NB4 (cell line): ENCODE measurements at places on chromosomes 2 and 18.

GRCh38 chr2:19538411-19538963, 180.1 kb upstream of the OSR1 start:
- peak; percentile 64 for DNase-seq

GRCh38 chr2:167258712-167259111, 370.4 kb downstream of the XIRP2 start:
- no peak for DNase-seq

GRCh38 chr2:29544917-29545316, 376.5 kb downstream of the ALK start:
- no peak for DNase-seq

DNA sequence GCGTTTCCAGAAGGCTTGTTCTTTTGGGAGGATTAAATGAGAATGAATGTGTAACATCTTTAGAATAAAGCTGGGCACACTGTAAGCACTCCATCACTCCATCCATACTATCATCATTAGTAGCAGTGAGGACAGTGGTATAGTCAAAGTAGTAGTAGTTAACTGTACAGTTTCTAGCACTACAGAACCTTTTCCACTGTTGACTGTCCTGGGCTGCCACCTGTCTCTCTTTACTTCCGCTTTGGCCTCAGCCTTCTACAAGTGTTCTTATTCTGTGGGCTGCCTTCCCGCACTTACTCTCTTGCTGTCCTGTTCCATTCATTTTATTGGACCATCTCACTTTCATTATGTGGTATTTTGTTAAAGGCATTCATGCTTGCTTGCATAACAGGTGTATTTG, 3.3 kb downstream of the SLC9A2 start:
- no peak for DNase-seq

GRCh38 chr18:76886112-76886511, 63.8 kb downstream of the ZNF236 start:
- no peak for DNase-seq

GRCh38 chr2:65350651-65351056, 81.7 kb downstream of the SPRED2 start:
- DNase-seq: peak; percentile 41

GRCh38 chr2:143142598-143142997, 13.4 kb downstream of the ARHGAP15 start:
- peak; percentile 62 for DNase-seq

DNA sequence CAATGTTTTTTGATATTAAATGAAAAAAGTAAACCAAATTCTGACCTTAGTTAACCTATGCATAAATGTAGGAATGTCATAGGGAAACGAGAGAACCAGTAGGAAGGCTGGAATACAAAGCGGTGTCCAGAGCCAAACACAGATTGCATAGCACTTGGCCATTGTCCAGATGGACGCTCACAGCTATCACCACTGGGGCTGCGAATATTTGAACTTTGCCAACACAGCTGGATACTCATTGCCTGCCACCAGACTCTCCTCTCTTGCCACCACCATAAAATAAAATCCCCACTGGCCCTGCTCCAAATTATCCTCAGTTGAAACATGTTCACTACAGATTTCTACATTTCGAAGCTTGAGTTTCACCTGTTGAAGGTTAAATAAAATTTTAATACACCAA, 159.3 kb upstream of the GULP1 start:
- no peak for DNase-seq

DNA sequence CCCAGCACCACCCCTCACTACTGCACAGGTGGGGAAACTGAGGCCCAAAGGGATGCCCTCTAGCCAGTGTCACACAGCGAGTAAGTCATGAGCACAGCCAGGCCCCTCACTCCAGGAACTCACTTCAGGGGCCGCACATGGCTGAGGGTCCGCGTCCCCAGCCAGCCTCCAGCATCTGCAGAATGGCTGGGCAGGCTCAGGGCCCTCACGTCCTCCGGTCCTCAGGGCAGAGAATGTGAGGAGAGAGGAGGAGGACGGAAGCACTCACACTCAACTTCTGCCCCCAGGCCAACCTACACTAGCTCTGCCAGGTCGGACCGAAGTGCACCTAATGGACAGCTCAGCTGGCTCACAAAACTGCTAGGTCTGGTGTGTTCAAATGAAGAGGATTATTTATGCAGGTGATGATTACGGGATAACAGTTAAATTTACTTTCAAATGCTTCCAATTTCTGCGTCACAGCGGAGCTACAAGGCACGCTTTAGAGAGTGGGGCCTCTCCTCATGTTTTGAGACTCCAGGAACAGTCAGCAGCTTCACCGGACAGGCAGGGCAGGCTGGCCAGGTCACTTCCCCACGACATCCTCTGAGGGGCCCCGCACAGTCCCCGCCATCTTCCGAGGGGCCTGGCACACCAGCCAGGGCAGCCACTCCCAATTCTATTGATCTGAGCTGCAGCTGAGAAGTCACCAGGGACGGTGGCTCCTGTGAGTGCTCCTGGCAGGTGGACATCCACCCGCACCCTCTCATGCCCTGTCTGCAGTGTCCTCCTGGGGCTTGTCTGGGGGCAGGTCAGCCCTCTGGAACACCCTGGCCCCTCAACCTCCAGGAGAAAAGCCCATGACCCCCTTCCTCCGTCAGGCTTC, 26.5 kb downstream of the KIF1A start:
- DNase-seq: no peak

GRCh38 chr2:215970425-215970824, 42.9 kb downstream of the MREG start:
- DNase-seq: no peak

DNA sequence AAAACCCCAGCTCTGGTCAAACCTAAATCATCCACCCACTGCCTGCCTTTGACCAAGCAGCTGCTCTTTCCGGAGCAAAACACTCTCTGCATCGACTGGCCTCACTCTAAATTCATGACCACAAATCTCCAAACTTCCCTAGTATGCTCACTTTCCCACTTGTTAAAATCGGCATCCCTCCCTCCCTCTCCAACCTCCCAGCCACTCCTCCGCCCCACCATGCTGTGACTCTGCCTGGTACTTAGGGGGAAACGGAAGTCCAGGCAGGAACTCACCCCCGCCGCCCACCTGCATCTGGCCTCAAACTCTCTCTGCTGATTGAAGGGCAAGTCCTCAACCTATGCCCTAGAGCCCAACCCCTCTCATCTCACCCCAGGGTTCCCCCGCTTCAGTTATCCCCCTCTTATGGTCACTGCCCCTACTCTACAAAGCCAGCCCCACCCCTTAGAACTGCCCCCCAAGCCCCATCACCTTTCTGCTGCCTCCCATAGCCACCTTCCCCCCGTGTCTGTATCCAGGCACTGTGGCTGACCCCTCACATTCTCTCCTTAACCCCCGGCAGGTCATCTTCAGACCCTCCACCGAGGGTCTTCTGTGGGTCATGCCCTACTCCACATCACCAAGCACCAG, 3.8 kb upstream of the ADRA2B start:
- peak; percentile 72 for DNase-seq

DNA sequence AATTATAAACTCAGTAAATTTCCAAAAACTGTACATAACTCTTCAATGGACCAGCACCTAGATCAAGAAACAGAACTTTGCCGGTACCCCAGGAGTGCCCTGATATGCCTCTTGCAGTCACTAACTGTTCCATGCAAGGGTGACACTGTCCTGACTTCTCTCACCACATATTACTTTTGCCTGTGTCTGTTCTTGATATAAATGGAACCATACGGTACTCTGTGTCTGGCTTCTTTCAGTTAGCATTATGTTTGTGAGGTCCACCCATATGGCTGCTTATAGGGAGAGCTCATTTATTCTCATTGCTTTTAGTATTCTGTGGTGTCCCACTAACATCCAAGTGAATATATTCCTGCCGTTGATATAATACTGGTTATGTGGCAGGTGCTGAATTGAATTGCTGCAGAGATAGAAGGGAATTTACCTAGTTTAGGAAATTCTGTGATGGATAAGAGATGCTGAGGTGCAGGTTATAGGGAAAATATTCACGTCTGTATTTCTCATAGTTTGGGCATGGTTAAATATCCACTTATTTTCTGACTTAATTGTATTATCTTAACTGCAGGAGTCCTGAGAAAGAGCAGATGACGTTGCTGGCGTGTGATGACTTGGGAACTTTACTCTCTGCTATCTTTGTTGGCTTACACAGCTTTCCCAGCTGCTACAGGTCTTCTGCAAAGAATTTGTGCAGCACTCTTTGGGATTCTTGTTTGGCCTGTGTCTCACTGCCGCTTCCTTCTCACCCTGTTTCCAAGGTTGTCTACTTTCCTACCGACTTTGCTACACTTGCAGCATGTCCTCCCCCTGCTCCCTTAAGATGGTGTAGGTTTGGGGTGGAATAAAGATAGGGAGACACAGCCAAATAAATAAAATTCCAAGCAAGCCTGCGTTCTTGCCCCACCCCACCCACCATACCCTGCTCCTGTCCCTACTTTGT, 107.9 kb downstream of the MAP4K4 start:
- DNase-seq: no peak

DNA sequence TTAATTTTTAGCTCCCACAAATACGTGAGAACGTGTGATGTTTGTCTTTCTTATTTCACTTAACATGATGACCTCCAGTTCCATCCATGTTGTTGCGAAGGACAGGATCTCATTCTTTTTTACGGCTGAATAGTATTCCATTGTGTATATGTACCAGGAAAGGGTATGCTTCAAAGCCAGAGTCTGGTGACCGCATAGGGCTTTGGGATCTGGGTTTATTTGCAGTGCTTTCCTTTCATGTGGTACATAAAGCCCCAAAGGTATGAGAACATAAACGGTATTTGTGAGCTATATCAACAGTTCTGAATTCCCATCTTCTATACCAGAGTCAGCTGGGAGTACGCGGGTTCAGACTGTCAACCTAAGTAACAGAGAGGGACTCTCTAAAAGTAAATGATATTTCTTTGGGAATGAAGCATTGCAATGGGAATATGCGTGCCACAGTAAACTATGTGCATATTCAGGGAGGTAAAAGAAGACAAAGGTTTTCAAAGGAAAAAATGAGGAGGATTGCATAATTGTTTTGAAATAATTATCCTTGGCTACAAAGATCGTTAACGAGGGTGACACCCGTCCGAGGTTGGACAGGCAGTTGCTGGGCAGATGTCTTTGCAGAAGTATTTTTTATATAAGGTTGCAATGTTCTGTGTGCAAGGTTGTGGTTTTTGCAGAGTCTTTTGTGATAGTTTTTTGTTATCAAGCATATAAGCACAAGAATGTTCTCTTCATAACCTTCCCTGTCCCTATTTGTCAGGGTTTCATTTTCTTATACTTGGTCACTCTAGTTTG, 24.4 kb downstream of the CRYGD start:
- DNase-seq: peak; percentile 76

- no peak for DNase-seq
Measured at GRCh38 chr2:174124181-174124580, 124.2 kb downstream of the OLA1 start.

- DNase-seq: no peak
Measured at GRCh38 chr2:44944952-44945612, 3.6 kb downstream of the SIX3 start.

- DNase-seq: no peak
Measured at GRCh38 chr2:2646433-2647051, 315.5 kb upstream of the MYT1L start.

- no peak for DNase-seq
Measured at GRCh38 chr18:54020156-54020745, 204.2 kb downstream of the MBD2 start.

DNA sequence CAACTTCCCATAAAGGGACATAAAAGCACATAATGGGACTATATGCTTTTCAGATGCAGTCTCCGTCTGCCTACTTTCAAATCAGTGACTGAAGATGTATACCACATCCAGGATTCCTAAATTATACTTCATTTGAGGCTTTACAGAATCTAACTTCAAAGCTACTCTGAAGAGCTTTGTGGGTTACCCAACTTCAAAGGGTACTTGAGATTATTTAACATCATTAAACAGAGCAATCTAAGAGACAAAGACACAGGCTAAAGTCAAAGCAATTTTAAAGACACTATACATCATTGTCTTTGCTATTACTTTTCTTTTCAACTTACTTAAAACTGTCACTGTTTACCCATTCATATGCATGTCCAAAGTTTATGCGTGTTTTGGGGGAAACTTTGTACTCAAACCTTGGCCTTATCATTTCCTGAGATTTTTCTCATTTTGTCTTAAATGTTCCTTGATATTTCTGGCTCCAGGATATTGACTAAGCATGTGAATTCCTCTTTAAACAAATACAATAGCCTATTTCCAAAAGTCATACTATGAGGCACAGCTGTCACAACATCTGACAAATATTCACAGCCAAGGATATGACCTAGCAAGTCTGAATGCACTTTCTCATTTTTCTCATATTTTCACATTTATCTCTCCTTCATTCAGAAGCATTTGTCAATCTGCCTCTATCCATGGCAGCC, 1985.1 kb upstream of the PIK3C3 start:
- no peak for DNase-seq

- no peak for DNase-seq
Measured at GRCh38 chr18:2482706-2483475, 88.4 kb downstream of the METTL4 start.

DNA sequence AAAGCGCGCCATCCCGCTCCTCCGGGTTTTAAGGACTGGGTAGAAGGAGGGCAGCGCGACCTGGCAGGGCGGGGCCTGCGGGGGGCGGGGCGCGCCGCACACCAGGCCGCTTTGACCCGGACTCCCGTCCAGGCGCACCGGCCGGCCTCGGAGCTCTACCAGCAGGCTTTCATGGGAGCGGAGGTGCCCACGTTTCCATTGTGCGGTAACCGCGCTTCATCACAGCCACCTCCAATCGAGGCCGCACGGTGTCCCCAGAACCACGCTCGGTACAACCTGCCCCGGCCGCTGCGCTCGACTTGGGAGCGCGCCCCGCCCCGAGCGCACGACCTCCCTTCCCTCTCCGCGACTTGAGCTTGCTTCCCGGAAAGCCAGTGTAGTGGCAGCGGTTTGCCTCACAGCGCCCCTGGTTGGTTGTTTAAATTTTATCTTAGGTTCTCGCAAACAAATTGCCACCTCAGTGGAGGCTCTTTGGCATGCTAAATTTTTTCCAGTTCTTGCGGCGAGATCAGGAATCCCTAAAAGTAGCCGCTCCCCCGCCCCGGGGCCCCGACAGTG, 280 bp upstream of the CYP1B1 start:
- peak; percentile 90 for DNase-seq

DNA sequence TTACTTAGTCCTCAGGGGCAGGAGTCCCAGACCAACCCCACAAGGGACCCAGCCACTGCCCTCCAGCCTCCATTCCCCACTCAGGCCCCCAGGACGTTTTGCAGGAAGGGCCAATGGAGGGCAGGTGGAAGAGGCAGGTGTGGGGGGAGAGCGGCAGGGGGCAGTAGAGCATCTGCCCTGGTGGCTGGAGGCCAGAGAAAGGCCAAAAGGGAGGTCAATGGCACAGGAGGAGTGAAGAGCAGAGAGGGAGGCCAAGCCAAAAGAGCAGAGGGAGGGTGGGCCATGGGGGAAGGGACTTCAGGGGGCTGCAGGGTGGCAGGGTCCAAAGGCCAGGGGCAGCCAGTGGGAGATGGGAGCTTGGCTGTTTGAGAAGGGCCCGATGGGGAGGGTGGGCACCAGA, 17.3 kb upstream of the GPR55 start:
- no peak for DNase-seq

- DNase-seq: no peak
Measured at GRCh38 chr2:70328921-70329561, 27.2 kb upstream of the FAM136A start.

DNA sequence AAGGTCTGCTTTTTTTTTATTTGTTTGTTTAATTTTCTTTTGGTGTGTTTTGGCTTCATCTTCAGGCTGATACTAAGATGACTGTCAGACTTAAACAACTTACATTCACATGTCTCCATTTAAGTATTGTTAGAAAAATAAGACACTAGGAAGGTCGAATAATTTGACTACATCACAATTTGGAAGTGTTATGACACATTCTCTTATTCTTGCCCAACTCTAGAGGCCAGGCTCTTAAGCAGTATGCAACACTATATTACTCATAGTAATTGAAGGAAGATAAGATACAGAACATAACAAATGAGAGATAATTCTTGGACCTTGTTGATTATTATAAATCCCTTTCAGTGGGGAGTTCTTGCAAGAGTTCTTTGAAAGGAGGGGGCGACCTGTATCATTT, 295.3 kb upstream of the COL3A1 start:
- peak; percentile 5 for DNase-seq
